Fibroblast of skin of left quadriceps (primary cell): ENCODE measurements at places on chromosomes 12 and 14.

GRCh38 chr12:1692226-1692625, 1.4 kb downstream of the ADIPOR2 start:
- DNase-seq: no peak

- peak; percentile 41 for DNase-seq
These were observed 113.0 kb upstream of the NTF3 start for GRCh38 chr12:5318874-5319273.

DNA sequence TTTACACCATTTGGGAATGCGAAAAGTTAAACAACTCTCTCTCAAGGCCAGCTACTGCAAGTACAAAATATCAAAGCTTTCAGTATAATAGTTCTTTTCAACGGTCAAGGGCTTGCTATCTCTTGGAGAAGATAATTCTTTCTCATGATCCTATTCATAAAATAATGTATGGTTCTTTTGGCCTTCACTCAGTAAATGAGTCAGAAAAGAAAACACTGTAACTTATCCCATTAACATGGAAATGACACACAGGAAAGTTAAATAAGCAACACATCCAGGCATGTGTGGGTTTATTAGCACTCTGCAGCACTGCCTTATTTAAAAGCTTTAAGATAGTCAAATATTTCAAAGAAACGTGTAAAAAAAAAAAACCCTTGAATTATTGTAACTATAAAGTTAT, 36.9 kb downstream of the ZFC3H1 start:
- peak; percentile 7 for DNase-seq

GRCh38 chr12:117412465-117413188, 51.2 kb upstream of the NOS1 start:
- no peak for DNase-seq

- no peak for DNase-seq
These were observed 39.4 kb downstream of the TMTC1 start for GRCh38 chr12:29744365-29744764.

DNA sequence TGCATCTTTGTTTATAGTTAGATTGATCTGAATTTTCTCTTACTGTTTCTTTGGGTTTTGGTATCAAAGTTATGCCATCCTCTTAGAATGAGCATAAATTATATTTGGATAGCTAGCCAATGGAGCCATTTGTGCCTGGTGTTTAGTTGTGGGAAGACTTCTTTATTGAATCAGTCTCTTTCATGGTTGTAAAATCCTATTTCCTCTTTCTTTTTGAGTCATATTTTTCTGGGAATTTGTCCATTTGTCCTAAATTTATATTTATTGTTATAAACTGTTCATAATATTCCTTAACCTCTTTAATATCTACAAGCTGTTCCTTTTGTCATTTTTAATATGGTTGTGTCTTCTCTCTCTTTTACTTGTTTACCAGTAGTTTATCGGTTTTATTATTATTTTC, 462.5 kb downstream of the AEBP2 start:
- DNase-seq: no peak

GRCh38 chr14:77868552-77869285, 68.8 kb downstream of the ADCK1 start:
- DNase-seq: no peak

GRCh38 chr12:67562513-67563287, 85.8 kb upstream of the DYRK2 start:
- no peak for DNase-seq

GRCh38 chr12:21336656-21337055, 1.9 kb upstream of the SLCO1A2 start:
- no peak for DNase-seq

DNA sequence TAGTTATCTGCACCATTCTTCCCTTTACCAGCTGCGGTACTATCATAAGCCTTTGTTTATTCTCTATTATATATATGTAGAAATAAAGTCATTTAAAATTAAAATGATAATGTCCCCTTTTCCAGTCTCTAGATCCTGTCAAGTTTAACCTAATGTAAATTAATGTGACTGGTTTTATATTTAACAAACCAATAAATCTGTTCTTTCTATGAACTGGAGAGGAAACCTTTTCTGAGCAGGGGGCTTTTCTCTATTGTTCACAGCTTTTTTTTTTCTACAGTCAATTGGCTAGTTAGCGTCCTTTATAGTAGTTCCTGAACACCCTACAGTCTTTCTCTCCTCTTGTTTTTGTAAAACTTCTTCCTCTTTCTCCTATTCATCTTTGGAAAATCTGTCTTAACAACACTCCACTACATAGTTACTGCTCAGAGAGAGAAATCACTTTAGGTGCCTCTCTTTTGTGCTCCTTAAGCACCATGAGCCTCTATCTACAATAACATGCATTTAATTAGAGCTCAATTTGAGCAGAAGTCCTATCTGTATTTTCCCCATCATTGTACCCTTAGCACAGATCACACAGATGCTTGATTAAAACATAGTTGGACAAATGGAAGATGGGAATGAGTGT, 332.6 kb upstream of the SYT1 start:
- DNase-seq: no peak

- no peak for DNase-seq
These were observed 125.1 kb downstream of the CRADD start for GRCh38 chr12:93802293-93802692.

DNA sequence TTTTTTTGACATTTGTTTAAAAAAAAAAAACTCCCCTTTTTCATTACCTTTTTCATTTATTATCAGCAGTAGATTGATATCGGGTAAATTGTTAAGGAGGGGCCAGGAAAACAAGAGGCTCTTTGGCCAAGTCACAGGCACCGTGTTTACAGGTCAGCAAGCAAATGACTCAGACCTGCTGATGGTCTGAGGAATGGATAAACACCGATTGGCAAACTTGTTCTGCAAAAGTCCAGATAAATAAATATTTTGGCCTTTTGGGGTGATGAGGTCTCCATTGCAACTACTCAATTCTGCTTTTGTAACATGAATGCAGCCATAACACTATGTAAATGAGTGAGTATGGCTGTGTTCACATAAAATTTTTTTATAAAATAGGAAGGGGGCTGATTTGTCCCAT, 94.0 kb downstream of the RPS29 start:
- no peak for DNase-seq

GRCh38 chr14:100109594-100109955, 44.4 kb downstream of the EVL start:
- DNase-seq: no peak

DNA sequence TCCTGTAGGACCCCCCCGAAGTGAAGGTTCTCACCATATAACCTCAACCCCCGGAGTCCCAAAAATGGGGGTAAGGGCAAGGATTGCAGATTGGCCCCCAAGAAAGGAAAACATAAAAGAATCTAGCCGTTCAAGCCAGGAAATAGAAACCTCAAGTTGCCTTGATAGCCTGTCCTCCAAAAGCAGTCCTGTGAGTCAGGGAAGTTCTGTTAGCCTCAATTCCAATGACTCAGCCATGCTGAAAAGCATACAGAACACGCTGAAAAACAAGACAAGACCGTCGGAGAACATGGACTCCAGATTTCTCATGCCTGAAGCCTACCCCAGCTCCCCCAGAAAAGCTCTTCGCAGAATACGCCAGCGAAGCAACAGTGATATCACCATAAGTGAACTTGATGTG, 344.2 kb upstream of the RGS6 start:
- DNase-seq: no peak

- peak; percentile 51 for DNase-seq
These were observed 275.9 kb downstream of the FBXL14 start for GRCh38 chr12:1318327-1319031.

- DNase-seq: no peak
These were observed 755 bp upstream of the PTPN6 start for GRCh38 chr12:6950401-6950801.

- no peak for DNase-seq
These were observed 7.8 kb upstream of the PLXNC1 start for GRCh38 chr12:94140556-94140955.

DNA sequence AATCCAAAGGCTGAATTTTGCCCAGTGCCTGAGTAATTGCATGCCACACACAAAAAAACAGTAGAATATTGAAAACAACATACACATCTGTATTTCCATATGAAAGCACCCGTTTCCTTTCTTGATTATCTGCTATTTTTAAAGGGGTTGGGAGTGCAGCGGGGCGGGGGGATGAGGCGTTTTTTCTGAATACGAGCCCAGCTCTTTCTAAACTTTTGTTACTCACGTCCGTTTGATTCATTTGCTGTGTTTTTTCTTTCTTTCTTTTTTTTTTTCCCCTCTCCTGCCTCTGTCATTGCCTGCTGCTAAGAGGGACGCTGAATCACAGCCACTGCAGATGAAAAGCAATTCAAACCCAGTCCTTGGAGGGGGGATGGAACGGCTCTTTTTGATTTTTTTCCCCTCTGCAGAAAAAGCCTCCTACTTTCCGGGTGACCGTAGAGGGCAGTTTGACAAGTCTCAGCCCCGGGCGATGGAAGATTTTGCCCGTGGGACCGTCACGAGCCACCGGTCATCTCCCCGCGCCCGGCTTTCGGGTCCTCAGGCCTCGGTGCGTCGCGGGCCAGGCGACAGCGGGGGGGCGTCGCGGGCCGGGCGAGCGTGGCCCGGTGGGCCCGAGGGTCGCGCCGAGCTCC, 572 bp upstream of the RASSF8 start:
- peak; percentile 45 for DNase-seq

DNA sequence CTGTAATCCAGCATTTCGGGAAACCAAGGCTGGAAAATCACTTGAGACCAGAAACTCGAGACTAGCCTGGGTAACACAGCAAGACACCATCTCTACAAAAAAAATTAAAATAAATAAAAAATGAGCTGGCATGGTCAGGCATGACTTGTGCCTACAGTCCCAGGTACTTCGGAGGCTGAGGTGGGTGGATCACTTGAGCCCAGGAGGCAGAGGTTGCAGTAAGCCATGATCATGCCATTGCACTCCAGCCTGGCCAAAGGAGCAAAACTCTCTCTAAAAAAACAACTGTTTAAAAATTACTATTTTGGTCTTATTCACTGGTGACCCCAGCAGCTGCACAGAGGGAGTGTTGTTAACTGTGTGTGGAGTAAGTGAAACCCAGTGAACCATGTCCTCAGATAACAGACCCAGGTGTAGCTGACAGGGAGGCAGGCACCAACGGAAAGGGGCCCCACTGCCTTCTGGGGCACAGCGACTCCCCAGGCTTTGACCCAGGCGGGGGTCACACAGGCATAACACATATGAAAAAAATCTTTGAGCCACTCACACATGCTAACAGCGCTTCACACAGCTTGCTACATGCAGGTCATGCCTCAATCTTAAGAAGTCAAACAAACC, 12.1 kb downstream of the DDX54 start:
- no peak for DNase-seq
